Tongue (tissue), 3 donors: ENCODE measurements at places on chromosomes 2 and 18. TPM values are rescaled to one million over a fixed set of nuclear protein-coding genes. Genes with fewer than 3 reads are reported as not detected.

GRCh38 chr2:29981402-29981801 is 60.0 kb upstream of the ALK start:
- DNase-seq, result no peak

VIL1 gene
- not detected for total RNA-seq

DNA sequence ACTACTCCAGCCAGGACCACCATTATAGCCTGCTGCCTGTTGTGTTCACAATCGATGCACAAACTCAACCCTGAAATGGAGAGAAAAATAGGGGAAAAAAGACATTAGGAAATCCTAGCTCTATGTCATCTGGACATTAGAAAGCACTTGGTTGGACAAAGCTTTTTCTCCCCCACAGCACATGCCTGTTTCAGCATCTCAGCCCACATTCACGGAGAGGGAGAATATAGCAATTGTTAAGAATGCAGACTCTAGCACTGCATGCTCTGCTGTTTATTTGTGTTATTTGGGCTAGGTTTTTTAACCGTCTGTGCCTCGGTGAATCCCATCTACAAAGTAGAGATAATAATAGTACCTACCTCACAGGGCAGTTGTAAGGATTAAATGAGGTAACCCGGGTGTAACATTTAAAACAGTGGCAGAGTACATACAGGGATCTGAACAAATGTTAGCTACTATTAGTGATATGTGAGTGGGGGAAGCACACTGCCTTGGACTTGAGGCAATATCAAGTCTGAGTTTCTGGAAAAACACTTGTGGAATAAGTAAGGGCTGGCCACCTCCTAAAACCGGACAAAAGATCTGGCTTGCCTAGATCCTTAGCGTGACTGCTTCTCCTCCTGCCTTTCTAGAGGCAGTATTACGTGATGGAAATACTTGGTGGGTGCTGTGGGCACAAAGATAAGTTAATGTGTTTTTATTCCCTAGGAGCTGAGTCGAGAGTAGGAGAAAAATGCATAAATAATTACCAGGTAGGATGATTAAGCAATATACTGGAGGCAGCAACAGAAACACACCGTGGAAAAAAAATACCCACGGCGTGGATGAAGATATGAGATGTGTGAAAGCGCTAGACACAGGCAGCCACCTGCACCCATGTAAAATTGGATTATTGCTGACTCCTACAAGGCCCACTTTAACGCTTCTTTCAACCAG is 1.0 kb upstream of the PPP1CB start:
- DNase-seq, result peak; percentile 57

- DNase-seq, result peak; percentile 98
Observed at GRCh38 chr2:222860740-222861410, at the start of gene ACSL3. Gene ACSL3 (plus strand): TSS chr2:222861036. CDS start chr2:222908773, 47,737 bp downstream.

- DNase-seq, result peak; percentile 97
Observed at GRCh38 chr2:221572219-221572820, at the start of gene EPHA4. Gene EPHA4 (minus strand): TSS chr2:221572304. CDS start chr2:221572248, 56 bp downstream.
